Stimulated activated CD4-positive, alpha-beta T cell treated with anti-CD3 and anti-CD28 coated beads, Interleukin-15, amount 100 ng/mL, for 1 hour (primary cell): ENCODE measurements at places on chromosomes 2 and 18.

- DNase-seq, result no peak
Measured at GRCh38 chr2:159160954-159161353, 125.5 kb downstream of the WDSUB1 start.

DNA sequence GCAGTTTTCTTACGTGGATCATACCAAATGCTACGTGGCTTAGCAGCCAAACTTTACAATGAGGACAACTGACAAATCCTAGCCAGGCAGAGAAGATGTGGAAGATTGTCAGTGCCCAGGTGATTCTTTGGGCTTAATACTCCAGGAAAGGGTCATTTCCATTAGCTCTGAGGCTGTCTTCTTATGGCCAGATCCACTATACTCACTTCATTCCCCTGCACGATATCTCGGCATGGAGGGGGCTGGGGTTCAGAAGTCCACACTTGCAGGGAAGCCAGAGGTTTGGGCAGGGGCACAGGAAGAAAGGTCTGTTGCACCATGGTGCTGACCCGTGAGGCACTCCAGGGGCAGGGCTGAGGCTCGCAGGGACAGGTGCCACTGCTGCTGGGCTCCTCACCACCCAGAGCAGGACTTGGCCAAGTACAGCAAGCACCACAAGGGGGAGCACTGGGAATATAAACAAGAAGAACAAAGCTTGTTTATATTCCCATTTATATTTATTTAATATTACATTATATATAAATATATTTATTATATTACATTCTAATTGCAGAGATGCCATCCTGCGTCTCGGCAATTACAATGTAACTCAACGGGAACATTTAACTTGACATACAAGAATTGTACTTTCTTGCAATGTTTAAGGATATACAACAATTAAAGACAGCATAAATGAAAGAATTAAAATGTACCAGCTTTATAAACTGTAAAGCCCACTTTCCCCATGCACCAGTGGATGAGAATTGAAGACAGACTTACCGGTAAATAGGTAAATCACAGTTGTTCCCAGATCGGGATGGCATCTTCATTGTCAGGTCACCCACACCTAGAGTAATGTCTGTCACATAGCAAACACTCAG is 27.2 kb downstream of the CLUL1 start:
- DNase-seq, result peak; percentile 18

DNA sequence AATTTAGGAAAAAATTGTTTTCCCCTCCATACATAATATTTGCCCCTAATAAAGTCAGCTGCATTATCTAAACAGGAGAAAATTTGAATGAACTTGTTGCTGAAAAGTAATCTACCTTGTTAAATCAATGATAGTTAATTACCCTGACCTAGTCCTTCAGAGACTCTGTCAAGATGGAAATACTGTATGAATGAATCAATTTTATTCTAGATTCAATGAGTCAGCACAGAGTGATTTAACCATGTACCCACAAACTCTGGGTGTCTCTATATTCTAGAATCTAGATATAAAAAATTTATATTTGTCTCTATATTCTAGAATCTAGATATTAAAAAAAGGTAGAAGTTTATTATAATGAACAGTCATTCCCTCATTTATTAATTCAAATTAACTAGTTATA is 36.2 kb downstream of the NDUFAF7 start:
- DNase-seq, result no peak

DNA sequence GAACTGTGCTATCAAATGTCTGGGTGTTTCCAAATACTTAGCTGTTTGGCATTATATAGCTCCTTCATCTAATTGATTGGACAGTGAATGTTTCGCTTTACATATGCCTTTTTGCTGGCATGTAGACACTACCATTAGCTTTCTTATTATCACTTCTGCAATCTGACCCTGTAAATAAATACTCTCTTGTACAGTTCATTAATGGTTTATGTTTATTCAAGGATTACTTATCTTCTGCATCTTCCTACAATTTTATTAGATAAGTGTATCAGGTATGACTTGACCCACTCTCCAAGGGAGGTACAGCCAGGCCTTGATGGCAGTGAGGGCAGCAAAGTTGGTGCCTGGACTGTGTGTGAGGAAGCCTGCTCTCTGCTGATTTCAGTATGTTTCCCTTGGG is 614.1 kb upstream of the SETBP1 start:
- no peak for DNase-seq

- no peak for DNase-seq
Measured at GRCh38 chr2:42317945-42318344, 43.1 kb downstream of the COX7A2L start.

DNA sequence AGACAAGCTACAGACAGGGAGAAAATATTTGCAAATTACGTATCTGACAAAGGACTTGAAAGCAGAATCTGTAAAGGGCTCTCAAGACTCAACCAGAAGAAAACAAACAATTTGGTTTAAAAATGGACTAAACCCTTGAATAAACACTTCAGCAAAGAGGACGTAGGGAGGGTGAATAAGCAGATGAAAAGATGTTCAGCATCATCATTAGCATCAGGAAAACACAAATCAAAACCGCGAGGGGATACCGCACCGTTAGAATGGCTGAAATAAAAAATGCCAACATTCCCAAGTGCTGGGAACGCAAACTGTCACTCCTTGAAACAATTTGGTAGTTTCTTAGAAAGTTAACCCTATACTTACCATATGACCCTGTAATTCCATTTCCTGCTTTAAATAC is 136.7 kb downstream of the MBP start:
- DNase-seq, result no peak

DNA sequence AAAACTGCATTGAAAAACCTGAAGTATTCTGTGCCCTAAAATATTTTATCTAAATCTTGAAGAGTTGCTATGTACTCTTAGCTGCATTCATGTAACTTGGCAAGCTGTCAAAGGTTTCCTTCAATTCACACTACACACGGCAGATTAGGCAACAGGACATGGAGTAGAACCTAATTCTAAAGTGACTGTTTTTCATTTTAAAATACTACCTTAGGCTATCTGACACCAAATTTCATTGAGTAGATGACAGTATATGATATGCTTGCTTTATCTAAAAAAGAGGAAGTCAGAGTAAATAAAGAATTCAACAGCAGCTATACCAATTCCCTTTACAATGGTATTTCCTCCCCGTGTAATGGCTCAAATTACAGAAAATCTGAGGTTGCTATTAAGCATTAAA is 45.4 kb downstream of the EXOC6B start:
- DNase-seq, result no peak

DNA sequence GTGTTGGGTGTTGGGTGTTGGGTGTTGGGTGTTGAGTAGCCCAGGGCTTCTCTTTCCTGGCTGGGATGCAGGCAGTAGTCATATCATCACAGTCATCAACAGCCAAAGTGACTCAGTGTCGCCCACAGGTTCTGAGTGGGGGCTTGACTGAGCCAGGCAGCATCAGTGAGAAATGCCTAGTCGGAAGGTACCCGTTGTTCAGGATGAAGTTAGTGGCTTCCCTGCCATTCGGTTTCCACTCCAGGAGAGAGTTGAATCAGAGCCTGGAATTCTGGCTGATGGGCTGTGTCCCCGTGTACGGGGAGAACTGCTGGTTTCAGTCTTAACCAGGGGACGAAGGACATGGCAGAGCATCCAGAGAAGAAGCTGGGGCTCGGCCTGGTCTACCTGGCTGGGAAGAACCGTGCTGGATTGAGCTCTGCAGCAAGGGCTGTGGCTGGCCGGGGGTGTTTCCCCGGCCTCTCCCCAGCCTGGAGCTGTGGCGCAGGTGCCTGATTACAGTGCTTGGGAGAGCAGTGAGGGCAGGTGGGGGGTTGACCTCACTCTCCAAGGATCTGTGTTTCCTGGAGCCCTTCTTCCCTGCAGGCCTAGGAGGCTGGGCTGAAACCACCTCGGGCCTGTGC is 49.4 kb downstream of the AGAP1 start:
- no peak for DNase-seq

DNA sequence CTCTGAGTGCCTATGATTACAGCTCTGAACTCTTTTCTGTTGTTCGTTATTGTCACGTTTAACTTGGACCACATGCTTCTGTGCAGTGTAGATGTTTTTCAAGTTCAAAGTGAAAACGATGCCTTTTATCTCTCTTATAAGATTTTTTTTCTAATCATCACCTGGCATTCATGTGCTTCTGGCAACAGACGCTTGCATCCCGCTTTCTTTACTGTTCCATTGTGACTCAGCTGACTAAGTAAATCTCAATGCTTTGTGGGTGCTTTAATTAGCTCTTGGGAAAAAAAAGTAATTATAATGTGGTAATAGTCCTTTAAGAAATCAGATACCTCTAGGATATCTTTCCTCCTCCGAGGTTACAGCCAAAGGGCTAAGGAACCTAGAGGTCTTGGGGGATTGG is 31.2 kb upstream of the RMP24 start:
- DNase-seq, result no peak

GRCh38 chr2:232024457-232024856 is 62.9 kb downstream of the DIS3L2 start:
- DNase-seq, result no peak

DNA sequence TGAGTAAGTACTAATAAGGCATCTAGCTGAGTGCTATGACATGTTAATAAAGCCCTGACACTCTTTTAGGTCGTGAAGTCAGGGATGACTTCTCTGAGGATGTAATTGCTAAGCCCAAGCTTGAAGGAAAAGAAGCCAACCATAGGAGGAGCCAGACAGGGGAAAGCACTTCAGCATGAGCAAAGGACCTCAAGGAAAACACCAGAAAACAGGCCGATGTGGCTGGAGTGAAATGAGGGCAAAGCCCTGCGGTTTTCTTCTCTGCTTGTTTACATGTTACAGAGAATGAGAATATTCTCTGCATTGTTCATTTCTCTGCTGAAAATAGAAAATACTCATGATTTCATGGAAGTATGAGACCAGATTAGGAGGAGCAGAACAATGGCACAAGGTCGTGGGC is 112.5 kb upstream of the ARHGAP28 start:
- DNase-seq, result no peak

DNA sequence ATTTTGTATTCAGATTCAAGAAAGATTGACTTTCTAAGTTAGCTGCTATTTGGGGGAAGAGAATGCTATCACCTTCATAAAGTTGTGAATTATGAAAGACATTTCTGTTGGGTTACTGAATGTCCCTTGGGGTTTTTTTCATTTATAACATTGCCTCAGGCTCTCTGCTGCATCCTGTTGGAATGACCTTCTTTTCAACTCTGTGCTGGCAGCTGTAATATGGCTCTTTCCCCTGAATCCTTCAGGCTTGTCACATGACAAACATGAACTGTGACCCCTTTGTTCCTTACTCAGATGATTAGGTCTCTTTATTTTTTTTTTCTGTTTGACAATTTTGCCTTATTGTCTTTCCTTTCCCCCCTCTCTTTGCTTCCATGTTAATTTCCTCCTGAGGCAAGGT is 159.8 kb downstream of the TAF4B start:
- DNase-seq, result no peak

DNA sequence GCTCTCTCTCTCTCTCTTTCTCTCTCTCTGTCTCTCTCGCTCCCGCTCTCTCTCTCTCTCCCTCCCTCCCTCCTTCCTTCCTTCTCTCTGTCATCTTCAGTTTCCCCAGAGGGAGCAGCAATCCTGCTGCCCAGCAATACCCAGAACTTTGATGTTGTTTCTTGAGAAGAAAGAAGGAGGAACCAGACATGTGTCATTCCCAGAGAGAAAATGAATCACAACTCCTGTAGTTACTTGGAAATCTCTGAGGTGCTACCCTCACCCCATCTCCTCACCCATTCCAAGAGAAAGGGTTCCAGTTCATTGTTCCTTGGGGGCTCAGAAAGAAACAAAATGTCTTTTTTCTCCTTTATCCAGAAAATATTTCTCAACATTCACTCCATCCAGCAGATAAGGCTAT is 449.1 kb downstream of the TNS1 start:
- DNase-seq, result no peak

GRCh38 chr18:38526922-38527321 is 961.3 kb upstream of the CELF4 start:
- no peak for DNase-seq

DNA sequence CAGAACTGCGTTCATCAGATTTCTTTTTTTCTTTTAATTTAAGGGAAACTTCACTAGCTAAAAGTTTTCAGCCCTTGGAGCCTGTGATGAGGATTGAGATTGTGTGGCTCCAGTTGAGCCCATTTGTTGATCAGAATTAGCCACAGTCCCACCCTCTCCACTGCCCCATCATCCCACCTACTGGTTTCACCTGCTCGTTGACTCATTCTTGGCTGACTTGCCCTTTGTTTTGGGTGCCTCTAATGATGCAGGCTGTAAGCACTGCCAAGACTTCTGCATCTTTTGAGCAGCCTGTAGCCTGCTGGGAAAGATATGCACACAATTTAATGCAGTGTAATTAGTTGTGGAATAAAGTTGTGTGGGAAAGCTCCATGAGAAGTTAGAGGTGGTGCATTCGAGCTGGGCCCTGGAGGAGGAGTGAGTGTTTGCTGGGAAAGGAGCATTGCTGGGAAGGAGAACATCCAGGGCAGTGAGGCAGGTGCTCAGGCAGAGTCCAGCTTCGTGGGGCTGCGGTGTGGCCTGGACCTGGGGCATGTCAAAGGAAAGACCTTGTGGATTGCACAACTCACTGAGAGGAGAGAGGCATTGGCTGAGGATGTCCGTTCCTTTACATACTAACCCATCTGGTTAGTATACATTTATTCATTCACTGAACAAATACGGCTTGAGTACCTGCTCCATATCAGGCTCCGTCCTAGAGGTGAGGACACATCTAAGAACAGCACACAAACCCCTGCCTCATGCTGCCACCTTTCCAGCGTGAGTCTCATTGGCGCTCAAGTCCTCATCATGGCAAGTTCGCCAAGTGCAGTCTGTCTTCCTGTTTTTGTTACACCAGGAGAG is 18.2 kb downstream of the ASPRV1 start:
- no peak for DNase-seq
